Fibroblast of lung (primary cell): ENCODE measurements at places on chromosomes 12 and 14. TPM values are rescaled to one million over a fixed set of nuclear protein-coding genes. Genes with fewer than 3 reads are reported as not detected.
A peak's percentile ranks its signal among the peaks of the same experiment; 100 is the strongest.

GABARAPL1 gene
- 105 and 186 TPM in 2 replicates for total RNA-seq

GRCh38 chr12:4557586-4557985 lies 4.4 kb upstream of the DYRK4 start:
- no peak for DNase-seq

DNA sequence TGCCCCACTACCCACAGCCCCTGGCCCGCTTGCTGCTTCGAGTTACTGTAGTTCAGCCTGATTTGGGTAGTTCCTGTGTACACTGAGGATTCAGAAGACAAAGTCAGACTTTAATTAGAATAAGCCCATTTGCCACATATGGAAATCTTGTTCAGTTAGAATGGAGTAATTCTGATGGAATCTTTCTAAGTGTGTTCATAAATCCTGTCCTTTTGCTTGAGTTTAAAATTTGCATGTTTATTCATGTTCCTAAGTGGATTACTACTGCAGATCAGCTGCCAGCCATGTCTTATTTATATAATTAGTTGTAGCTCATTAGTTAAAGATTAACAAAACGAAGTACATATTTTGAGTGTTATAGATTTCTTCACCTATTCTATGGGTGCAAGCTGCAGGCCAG lies 504.5 kb downstream of the PCNX1 start:
- DNase-seq = no peak

DNA sequence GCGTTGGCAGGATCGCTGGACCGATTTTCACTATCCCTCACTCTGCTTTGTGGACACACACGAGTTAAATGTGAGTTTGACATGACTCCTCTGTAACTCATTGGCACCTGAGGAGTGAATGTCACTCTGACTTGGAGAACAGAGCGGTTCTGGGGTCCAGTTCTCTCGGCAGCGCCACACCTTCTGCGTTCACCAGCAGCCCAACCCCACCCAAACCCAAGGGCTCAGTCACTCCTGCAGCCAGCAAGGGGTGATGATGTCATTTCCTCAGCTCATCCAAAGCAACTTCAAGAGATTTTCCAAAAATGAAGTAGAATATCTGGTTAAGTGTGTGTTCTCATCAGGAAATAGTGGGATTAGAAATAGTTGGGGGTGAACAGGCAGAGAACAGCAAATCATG lies 36.3 kb downstream of the ADGRD1 start:
- no peak for DNase-seq

GRCh38 chr14:106269029-106269428 lies 742.6 kb downstream of the TMEM121 start:
- DNase-seq = no peak

OTX2 gene
- total RNA-seq = not detected in 2 replicates

GPR135 gene
- 1.8 and 3.0 TPM in 2 replicates for total RNA-seq

GRCh38 chr14:76461886-76462285 lies 85.9 kb downstream of the ESRRB start:
- DNase-seq = no peak

DNA sequence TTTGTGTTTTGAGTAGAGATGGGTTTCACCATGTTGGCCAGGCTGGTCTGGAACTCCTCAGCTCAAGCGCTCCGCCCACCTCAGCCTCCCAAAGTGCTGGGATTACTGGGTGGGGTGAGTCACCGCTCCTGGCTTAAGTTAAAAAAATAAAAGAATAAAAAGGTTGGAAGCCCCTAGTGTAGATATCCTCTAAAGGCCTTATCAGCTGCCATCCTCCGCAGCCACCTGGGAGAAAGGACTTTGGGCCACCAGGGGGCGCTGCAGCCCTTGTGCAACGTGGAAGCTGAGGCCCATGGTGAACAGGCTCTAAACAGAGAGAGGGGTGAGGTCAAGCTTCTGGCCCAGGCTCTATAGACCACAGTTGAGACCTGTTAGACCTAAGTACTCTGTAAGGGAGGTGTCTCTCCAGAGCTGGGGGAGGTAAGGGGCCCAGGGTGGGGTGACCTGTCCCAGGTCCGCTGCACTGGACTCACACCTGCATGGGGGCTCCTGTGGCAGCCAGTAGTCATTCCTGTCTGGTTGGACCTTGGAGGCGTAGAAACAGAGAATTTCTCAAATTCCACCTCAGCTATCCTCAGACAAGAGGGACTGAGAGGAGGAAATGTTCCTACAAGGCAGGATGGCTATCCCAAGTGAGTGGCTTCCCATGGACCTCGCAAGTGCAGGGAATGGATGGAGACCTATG lies 14.0 kb upstream of the RACGAP1 start:
- DNase-seq = peak; percentile 75
